Activated naive CD8-positive, alpha-beta T cell treated with anti-CD3 and anti-CD28 coated beads for 36 hours (primary cell): ENCODE measurements at places on chromosomes 4 and X. TPM values are rescaled to one million over a fixed set of nuclear protein-coding genes. Genes with fewer than 3 reads are reported as not detected.

FGF2 gene
- 2.0 TPM for total RNA-seq

SPANXN4 gene
- not detected for total RNA-seq

GAB3 gene
- total RNA-seq, result 2.5 TPM

TRIM2 gene
- total RNA-seq, result 0.54 TPM

VEGFC gene
- not detected for total RNA-seq

TRPC5OS gene
- not detected for total RNA-seq

DUX4 gene
- total RNA-seq, result not detected

BCORL1 gene
- total RNA-seq, result 7.3 TPM

HSFX2 gene
- total RNA-seq, result not detected

UBE2K gene
- total RNA-seq, result 92.7 TPM

ITGB1BP2 gene
- 5.6 TPM for total RNA-seq

ASB9 gene
- total RNA-seq, result 0.54 TPM

MAGEA1 gene
- total RNA-seq, result not detected

VSIG4 gene
- not detected for total RNA-seq

MBNL3 gene
- 28.6 TPM for total RNA-seq

DNA sequence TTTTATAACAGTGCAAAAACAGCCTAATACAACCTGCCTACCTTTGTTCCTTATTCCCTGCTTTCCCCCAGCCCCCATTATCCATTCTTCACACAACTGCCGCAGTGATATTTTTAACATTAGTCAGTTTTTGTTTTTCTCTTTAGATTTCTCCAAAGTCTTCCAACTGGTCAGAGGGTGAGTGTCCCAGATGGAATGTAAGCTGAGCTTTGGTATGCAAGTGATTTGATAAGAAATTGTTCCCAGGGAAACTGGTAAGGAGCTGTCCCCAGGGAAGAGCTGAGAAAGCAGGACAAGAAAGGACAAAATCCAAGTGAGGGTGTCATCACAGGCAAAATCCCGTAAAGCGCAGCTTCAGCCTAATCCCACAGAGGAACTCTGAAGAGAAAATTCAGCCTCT is 475.5 kb upstream of the ADGRL3 start:
- no peak for DNase-seq

- no peak for DNase-seq
Observed at GRCh38 chr4:84499624-84499982, 511 bp upstream of the NKX6-1 start.

DNA sequence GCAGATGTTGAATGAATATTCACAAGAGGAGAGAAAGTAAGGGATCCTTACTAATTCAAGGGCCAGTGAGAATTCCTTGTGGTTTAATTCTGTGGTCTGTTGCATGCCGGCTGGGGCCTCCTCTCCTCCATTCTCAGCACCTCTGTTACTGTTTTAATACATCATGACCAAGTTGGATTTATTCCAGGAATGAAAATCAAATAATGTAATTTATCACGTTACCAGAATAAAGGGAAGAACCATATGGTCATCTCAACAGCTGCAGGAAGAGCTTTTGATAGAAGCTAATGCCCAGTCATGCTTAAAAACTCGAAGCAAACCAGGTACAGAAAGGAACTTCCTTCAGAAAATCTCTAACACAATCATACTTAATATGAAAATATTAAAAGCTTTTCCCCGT is 54.1 kb downstream of the GRK4 start:
- no peak for DNase-seq

GRCh38 chrX:137896123-137896522 is 330.2 kb downstream of the ZIC3 start:
- DNase-seq, result no peak

DNA sequence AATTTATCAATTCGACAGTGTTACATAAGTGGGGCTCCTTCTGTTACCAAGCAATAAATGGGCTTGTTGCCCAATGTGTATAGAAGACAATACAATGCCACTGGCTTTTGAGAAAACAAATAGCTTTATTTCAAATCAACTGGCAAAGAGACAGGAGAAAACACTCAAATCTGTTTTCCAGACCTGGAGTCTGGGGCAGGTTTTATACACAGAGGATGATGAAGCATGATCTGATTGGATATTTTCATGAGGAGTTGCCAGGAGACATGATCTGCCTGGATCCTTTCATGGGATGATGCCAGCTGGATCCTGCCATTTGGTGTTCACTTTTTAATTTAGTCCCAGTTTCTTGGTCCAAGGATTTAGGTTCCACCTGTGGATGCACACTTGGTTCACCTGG is 287.9 kb downstream of the CXXC4 start:
- no peak for DNase-seq

DNA sequence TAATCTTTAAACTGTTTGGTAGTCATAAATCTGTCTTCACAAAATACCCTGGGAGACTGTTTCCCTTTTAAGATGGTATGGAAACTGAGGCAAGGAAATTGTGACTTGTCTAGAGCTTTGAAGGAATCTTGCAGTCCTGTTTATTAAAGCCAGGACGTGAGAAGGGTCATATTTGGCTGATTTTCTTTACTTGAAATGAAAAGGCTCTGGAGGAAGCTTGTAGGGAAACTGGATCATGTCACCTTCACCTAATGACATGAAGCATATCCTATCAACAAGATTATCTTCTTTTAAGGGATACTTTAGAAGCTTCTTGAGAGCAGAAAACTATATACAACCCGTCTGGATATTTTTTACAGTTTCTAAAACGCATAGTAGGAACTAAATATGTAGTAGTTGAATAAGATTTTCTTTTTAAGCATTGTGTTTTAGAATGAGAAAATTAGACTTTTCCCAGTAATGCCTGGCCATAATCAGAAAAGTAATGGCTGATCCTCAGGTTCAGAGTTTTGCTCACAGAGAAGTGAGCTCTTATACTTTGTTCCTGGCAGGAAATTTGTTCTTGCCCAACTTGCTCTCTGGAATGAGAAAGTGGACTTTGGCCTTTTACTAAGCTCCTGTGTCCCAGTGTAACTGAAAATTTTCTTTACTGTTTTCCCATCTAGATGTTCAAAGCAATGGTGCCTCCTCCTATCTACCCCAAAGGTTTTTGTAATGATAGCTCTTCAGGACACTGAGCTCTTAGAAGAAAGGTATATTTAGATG is 136.8 kb upstream of the AFF2 start:
- DNase-seq, result no peak

DNA sequence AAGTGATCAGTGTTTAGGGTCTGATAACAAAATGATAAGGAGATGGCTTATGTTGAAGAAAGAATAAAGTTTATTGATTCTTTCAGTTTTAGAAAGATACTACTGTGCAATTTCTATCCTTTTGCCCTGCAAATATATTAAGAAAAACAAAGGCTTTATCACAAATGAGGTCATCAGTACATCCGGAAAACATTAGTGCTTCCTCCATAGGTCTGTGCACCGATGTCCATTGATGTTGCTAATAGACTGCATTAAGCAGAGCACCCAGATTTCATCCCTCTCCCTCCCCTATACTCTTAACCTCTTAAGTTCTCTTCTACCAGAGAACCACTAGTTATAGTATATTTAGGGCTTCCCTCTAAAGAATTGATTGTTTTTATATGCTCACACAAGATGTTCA is 53.7 kb upstream of the HHIP start:
- DNase-seq, result no peak

GRCh38 chr4:3071811-3072210 is 2.5 kb downstream of the HTT-AS start:
- no peak for DNase-seq

- no peak for DNase-seq
Observed at GRCh38 chrX:52821079-52821760, 10.1 kb downstream of the XAGE5 start.

DNA sequence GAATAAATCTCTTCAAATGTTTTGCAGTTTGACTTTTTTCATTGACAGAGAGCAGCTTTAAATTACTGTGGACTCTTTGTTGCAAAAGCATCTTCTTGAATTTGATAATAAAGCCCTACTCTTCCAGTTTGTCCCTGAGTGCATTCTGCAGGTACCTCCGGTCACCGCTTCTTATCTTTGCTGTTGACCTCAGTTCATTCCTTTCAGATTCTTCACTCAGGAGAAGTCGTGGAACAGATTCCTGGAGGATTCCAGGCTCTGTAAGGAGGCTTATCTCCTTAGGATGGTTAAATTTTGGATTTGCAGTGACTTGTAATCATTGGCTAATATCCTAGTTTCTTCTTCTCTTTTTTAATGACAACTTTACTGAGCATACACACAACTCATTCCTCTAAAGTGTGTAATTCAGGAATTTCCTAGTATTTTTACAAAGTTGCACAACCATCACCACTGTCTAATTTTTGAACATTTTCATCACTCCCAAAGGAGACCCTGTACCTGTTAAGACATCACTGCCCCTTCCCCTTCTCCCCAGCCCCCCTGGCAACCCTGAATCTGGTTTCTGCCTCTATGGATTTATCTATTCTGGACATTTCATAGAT is 22.0 kb downstream of the TBL1X start:
- no peak for DNase-seq

DNA sequence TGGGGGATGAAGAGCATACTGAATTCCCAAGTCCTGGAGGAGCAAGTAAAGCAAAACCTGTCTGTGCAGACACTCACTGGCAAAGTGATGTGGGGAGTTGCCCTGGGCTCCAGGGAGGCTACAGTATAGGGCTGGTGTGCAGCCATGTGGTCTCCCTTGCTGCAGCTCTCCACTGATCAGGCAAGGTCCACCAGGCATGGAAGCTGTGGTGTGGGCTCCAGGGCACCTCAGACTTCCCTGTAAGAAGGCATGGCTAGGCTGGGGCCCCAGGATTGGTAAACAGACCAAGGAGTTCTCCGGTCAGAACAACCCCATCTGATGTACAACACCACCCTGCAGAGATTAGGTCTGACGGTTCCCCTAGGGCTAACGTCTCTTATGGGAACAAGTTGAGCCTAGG is 241.9 kb upstream of the NDST4 start:
- no peak for DNase-seq

DNA sequence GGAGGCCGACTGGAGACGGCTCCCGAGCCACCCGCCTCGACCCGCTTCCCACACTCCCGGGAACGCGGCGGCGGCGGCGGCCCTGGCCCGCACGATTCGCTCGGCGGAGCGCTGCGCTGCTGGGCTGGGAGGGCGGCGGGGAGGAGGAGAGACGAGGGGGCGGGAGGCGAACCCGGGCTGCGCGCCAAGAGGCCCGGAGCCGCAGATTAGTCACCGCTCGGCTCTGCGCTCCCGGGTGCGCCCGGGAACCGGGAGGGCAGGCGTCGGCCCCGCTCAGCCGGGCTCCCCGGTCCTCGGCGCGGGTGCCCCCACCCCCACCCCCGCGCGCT is 11.2 kb upstream of the BCOR start:
- peak; percentile 75 for DNase-seq

GRCh38 chrX:134782796-134783195 is 124.5 kb upstream of the PLAC1 start:
- no peak for DNase-seq

- peak; percentile 61 for DNase-seq
Observed at GRCh38 chr4:40046311-40046980, 10.2 kb upstream of the N4BP2 start.
